ENCODE measurements at places on chromosomes 1 and 21.

DNA sequence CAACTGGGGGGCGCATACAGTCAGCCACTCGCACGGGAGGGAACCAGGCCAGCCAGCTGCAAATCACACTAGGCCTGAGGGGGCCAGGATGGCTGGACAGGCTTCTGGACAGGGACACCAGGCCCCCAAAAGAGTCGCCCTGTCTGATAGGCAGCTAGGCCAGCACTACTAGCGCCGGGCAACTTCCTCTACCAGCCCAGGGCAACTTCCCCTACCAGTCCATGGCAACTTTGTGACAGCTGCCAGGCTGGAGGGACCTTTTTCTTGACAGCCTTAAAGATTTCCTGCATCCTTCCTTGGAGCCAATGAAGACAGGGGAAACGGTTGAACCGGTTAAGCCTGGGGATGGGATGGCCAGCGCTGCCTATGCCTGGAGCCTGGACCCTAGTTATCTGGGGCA lies 5.1 kb downstream of the IFFO2 start:
- DNase-seq: no peak

DNA sequence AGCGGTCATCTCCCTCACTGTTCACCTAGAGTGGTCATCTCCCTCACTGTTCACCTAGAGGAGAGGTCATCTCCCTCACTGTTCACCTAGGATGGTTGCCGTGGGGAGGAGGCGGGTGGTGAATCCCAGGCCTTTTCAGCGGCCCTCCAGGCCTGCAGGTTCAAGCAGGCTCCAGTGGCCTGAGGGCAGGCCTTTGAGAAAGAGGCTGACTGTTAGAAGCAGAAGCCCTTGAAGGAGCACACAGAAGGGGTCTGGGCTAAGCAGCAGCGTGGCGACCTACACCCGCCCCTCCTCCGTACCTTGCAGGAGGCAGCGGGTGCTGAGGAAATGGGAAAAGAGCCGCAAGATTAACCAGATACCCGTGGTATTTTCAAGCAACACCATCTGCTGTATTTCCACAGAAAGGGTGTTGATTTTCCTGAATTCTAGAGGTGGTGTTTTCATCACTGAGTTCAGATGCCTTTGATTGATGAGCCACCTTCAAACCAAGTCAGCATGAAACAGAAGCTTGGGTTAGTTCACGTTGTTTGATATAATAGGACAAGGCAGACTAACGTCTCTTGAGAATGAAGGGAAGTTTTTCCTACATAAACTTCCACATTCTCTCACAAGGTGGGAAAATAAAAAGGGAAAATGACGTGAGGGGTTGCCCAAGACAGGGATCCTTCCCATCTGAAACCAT lies 289.5 kb downstream of the KIF26B start:
- DNase-seq: no peak

GRCh38 chr1:18325136-18325535 lies 155.6 kb upstream of the KLHDC7A start:
- no peak for DNase-seq

DNA sequence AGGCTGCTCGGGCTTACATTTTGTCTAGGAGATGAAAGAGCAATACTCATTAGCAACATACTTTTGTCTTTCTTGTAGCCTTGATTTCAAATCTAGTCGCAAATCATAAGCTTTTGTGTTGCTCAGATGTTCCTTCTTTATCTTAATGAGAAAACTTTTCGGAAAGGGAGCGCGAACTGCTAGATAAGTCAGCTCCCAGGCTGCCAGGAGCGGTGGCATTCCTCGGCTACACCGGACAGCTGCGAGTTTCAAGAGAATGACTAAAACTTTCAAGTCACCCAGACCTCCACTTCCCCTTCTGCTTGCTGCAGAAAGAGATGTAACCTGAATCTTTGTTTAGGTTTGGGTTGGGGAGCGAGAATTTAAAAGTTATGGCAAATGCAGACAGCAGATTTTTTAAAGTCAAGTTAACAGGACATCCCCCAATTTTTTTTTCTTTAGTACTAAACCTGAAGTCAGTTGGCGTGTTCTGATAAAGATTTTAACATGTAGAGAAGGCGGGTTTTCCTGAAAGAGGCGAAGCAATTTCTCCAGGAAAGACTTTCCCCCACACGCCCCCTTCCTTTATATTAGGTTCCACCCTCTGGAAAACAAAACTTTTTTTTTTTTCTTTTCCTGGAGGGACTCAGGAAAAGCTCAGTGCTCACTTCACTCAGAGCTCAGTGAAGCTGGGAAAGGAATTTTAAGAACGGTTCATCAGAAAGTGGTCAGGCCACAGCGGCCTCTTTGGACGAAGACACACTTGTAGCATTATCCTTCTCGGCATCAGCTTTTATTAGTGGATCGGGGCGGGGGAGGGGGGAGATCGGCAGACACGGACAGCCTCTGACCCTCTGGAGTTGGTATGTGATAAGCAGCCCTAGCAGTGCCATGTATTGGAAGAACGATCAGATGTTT lies at the start of gene LHX8:
Gene LHX8, plus strand, starts transcription at position 639 of the 897 bp plus-strand sequence. CDS start 2,227 bp downstream, outside the sequence.
- no peak for DNase-seq

DNA sequence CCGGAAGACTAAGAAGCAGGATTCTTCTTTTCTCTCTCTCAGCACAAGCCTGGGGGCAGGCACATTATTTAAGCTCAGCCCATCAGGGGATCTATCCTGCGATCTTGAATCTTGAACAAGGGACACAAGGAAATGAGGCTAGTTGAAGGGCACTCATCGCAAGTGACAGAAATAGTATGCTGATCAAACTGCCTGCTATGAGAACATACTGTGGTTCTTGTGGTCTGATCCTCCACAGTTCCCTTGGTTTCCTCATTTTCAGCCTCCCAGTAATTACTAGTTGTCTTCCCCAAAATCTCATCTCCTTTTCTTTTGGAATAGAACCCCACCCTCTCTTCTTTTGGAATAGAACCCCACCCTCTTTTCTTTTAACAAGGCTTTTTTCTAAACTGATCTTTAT lies 6.5 kb downstream of the ANKRD45 start:
- DNase-seq: no peak

DNA sequence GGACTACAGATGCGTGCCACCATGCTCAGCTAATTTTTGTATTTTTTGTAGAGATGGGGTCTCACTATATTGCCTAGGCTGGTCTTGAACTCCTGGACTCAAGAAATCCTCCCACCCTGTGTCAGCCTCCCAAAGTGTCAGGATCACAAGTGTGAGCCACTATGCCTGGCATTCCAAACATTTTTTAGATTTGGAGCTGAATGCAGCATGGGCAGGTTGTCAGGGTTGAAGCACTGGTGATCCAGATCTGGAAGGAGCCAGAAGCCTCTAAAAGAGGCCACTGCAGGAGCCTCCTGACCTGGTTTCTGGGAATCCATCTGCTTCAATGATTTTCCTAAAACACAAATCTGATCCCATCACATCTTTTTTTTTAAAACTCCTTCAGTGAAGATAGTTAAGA lies 1.8 kb upstream of the CTPS1 start:
- no peak for DNase-seq

DNA sequence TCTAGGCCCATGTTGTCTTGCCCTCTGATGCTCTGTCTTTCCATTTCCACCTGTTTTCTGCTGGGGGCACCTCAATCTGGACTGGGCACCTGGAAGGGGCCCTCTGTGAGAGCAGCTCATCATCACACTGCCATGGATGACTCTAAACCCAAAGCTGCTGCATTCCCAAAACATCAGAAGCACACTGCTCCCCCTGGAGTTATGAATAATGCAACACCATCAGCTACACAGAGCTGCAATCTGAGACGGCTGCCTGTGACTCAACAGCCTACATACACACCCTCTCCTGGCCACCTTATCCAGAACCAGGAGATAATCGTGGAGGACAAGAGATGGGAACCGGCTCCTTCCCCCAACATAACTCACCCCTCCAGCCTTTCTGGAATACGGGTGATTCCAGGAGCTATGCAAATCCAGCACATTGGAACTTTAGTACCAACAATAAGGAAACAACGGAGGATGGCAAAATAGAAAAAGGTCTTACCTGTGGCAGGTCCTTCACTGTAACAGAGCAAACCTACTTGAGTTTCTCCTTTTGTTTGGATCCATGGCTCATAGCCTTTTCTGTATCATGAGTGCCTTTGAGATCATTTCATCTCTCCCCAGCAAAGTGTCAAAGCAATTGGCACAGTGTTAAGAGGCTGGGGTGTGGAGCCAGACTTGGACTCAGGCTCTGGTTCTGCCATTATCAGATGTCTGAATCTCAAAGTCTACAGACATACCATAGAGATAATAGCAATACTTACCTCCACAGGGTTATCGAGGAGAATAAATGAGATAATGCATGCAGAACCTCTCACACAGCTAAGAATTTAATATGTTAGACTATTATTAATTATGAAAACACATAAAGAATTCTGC lies 29.3 kb downstream of the AK2 start:
- DNase-seq: no peak

DNA sequence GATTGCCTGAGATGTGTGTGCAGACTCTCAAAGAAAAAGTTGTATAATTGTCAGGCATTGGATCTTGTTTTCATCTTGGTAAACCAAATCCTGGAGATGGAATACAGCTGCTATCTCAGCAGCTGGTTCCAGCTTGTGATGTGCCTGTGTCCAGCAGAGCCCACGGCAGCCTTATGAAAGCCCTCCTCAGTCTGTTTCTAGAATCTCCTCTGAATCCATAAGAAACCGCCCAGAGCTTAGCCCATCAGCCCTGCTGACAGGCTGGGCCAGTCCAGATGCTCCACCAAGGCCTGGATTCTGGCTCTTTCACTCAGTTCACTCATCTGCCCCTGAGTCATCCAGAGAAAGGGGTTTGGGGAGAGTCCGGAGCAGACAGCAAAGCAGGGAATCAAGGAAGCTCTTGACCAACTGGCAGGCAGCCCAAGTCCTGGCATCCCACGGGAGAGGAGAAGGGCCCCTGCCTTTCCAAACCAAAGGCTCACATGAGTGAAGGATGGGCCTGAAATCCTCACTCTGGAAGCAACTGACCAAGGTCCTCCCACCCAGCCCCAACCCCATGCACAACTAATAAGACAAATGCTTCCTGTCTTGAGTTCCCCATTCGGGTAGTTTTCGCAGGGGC lies 45.7 kb downstream of the NAV1 start:
- peak; percentile 72 for DNase-seq

DNA sequence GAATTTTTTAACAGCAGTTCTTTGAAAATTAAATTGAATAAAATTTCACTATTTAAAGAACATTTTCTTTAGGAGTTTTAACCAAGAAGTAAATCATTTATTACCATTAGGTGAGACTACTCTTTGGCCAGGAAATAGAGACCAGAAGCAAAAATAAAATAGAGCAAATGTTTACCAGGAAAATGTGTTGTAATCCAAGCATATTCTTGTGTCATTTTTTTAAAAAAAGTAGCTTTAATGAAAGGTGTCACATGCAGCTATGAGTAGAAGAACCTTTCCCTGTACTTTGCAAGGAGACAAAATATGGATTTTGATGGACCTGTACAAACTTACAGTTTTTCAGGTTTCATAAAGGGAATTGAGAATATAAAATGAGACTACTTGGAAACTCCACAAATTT lies 140.8 kb downstream of the NFIA start:
- no peak for DNase-seq

GRCh38 chr1:236311040-236311439 lies 29.3 kb upstream of the ERO1B start:
- DNase-seq: no peak

All from cardiac septum (tissue), 1 donor.